ENCODE measurements at places on chromosomes 16 and 17.

- DNase-seq = no peak
These were observed 3.5 kb upstream of the RRAD start for GRCh38 chr16:66928702-66929388.

DNA sequence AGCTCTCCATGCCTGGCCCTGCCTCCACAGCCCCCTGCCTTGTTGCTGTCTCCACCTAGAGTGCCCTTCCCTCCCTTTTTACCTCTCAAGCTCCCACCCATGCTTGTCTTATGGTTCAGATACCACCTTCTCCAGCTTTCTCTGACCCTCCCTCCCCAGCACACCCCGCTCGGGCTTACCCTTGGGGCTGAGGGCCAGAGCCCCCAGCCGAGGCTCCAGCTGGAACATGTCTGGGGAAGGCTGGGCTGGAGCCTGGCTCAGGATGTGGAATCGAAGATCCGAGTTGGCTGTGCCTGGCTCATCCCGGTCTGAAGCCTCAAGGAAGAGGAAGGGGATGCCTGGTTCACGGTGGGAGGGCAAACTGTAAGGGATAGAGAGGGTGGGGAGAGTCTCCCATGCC is 3.6 kb downstream of the CDH16 start:
- DNase-seq = no peak

GRCh38 chr16:31869511-31870201 is 4.0 kb upstream of the ZNF267 start:
- DNase-seq = no peak

GRCh38 chr17:19263641-19264051 is 26.5 kb downstream of the EPN2 start:
- no peak for DNase-seq

DNA sequence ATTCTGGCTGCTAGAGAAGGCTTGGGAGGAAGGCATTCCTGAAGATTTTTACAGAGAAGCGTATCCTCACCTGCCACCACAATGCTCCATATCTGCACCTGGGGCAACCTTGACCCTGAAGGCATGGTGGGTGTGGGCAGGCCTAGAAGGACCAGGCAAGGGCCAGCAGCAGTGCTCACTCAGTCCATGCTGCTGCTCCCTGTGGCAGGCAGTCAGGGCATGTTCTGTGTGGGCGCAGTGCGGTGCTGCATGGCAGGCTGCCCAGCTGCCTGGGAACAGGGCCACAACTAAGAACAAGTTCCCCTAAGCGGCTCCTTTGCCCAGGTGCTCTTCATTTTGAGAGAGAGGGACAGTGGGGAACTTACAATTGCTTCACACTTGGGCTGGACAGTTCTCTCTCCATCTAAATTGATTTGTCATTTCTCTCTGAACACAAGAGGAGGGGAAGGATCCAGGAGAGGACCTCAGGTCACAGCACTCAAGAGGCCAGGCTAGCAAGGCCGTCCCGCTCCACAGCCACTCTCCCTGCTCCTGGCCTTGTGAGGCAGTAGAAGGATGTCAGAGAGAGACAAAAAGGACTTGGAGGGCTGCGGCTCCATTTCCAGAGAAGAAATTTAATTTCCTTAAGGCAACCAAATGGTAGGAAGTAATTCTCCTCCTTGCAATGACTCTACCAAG is 158.8 kb downstream of the AATF start:
- no peak for DNase-seq

DNA sequence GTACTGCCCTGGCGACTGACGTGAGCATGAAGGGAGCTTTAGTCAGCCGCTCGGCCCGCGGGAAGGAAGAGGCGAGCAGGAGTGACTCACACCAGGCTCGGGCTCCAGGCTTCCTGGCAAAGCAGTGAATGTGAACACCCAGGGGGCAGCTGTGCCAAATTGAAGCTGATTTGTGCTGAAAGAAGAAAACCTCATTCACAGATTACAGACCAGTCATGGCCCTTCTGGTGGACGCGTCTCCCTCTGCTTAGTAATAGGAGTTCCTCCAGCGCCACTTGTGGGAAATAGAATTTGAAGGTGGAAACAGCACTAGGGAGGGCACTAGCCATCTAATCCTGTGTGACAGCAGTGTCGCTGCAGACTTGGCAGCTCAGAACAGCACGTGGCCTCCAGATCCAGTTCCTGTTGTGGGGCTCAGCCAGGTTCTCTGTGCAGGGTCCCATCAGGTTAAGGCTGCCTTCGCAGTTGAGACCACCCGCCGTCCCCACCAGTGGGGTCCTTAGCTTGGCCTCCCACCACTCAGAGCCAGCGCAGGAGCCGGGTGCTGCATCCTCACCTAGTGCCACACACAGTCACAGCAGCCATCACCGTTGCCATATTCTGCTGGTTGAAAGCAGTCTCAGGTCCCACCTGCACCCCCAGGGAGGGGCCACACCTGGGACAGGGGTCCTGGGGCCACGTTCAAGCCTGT is 164.5 kb upstream of the CHMP6 start:
- no peak for DNase-seq
